Left renal cortex interstitium (tissue), 4 donors: ENCODE measurements at places on chromosomes 13 and 19.

GRCh38 chr19:5586300-5587070 lies 18.7 kb upstream of the TINCR start:
- DNase-seq, result no peak

- DNase-seq, result no peak
These were observed 109.1 kb upstream of the PEG3 start for GRCh38 chr19:56949626-56950025.

- DNase-seq, result no peak
These were observed 43.0 kb downstream of the RB1 start for GRCh38 chr13:48346583-48346982.

- no peak for DNase-seq
These were observed 43.2 kb downstream of the RGCC start for GRCh38 chr13:41500511-41500910.

DNA sequence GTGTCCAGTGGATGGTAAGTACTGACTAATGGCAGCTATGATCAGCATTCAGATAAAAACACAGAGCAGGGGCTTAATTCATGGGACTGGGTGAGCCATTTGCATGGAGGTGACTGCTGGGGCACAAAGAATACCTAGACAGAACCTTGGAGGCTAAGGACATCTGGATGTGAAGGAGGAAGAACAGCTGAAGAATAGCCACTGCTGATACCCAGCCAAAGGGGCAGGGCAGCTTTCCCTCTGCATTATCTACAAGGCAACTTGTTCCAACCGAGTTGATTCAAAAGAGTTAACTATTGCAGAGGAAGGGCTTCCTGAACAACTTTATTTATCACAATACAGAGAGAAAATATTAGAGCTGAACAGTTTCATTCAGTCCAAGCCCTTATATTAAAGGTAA lies 13.1 kb upstream of the THSD1 start:
- no peak for DNase-seq

GRCh38 chr19:38280030-38280921 lies 15.9 kb downstream of the SPINT2 start:
- no peak for DNase-seq

DNA sequence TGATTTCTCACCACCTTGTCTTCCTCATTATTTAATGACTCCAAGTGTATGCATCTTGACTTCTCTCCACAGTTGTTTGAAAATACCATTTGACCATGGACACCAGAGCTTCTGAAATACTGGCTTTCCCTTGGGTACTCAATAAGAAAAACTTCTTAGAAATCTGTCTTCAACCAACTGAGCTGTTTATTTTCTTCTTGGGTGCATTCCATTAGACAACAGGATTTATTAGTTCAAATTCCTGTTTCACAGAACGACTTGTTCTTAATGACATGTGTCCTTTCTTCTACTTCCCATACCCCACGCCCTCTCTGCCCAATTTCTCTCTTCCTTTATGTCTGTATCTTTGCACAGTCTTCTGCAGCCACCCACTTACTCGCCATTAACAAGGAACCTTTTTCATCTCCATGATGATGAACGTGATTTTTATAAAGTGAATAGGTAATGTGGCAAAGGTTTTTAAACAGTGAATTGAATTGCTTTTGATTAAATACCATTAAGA lies 11.3 kb upstream of the ITM2B start:
- DNase-seq, result no peak

GRCh38 chr19:46901701-46902401 lies 41.1 kb downstream of the ARHGAP35 start:
- no peak for DNase-seq
